Activated naive CD8-positive, alpha-beta T cell treated with anti-CD3 and anti-CD28 coated beads, Interleukin-2, amount 50 U/mL, for 16 hours (primary cell): ENCODE measurements at places on chromosomes 11 and 22.

- DNase-seq: no peak
Measured at GRCh38 chr11:64444838-64445441, 86.0 kb downstream of the RPS6KA4 start.

DNA sequence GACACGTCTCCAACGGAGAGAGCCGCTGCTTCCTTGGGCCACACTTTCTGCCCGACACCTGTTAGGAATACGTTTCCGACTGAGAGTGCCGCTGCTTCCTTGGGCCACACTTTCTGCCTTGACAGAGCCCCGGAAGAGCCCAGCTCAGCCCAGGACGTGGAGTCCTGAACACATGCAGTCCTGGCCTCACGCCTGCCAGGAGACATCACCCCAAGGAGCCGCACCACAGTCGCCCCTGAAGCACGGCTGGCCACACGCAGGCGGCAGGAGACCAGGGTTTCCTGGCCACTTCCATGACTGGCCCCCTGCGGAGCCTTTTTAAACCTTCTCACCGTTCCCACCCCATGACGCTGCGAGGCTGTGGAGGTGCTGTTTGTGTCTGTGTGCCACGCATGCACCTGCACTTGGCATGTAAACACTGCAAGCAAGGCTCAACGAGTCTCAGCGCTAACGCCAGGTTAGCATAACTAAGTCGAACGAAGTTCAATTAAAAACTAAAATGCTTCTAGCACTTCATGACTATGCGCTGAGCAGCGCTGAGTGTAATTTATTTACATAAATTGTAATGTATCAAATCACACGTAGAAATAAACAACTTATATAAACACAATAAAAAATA lies 8.8 kb downstream of the TOLLIP start:
- no peak for DNase-seq

- no peak for DNase-seq
Measured at GRCh38 chr11:8732748-8733241, 50.2 kb downstream of the RPL27A start.

GRCh38 chr22:49524362-49524761 lies 303.3 kb downstream of the BRD1 start:
- DNase-seq: no peak

- no peak for DNase-seq
Measured at GRCh38 chr11:43523632-43524031, 156.9 kb upstream of the HSD17B12 start.

GRCh38 chr11:3218483-3219280 lies at the start of gene MRGPRG:
MRGPRG (minus strand) TSS chr11:3218813; CDS start chr11:3218813, 0 bp downstream.
- DNase-seq: no peak

DNA sequence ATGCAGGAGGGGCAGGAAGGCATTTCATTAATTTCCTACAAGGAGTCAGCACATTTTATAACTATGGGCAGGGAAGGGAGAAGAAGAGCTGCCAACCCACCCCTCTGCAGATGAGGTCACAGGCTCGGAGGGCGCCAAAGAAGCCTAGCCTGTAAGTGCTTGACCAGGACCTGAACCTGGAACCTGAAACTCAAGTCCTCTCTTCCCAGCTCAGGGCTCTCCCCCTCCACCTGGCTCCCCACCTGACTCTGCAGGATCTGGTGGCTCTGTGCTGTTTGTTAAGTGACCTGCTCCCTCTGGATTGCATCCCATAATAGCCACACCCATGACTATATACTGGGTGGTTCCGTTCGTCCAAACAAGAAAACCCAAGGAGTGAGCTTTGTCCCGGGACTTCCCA lies 27.3 kb downstream of the SCGB1A1 start:
- no peak for DNase-seq

DNA sequence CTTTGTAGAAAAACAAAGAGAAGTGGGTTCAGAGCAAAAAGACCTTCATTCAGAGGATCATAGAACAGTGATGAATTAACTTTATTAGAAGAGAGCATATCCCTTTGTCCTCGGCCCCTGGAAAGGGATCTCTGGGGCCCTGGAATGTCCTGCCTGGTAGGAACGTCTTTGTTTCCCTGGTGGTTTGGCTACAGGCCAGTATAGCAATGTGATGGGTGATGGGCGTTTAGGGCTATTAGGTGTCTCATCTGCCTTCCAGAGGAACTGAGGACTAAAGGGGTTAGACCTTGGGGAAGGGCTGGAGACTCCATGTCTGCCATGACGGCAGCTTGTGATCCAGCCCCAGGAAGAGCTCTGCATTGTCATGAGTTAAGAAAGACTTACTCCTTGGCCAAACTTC lies 9.1 kb downstream of the APOL4 start:
- no peak for DNase-seq

GRCh38 chr11:279040-279965 lies 1.1 kb downstream of the NLRP6 start:
- no peak for DNase-seq

DNA sequence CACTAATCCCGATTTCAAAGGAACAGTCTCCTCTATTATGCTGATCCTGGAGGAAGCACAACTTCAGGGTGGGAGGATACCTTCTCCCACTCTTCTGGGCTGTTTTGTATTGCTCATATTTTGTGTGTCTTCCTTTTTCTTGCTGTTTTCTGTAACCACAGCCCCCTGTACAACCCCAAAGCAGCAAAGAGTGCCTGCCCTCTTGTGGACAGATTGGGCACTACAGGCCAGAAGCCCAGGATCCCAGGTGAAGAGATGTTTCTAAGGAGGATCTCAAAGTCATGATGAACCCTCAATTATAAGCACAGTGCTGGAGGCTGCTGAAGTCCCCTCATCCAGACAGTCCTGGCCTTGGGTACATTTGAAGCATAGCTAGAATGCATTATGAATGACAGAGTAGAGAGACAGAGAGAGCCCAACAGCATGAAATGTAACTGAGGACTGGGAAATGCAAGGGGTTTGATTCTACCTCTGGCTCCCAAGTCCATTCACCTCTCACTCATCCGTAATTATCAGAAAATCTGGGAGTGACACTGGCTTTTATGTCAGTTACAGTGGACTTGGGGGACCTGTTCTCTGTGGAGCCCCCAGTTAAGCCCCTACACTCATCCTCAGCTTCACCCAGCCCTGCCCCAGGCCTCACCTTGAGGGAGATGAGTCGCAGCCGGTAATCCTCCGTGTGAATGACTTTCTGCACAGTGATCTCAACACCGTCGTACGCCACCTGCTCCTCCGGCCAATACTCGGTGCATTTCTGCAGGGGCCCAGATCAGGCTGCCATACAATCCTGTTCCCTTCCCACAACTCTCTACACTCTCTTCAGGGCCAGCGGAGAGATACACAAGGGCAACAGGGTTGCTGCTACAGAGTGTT lies 6.2 kb upstream of the IGSF22 start:
- peak; percentile 43 for DNase-seq

- DNase-seq: no peak
Measured at GRCh38 chr11:34824425-34824824, 91.8 kb downstream of the APIP start.

DNA sequence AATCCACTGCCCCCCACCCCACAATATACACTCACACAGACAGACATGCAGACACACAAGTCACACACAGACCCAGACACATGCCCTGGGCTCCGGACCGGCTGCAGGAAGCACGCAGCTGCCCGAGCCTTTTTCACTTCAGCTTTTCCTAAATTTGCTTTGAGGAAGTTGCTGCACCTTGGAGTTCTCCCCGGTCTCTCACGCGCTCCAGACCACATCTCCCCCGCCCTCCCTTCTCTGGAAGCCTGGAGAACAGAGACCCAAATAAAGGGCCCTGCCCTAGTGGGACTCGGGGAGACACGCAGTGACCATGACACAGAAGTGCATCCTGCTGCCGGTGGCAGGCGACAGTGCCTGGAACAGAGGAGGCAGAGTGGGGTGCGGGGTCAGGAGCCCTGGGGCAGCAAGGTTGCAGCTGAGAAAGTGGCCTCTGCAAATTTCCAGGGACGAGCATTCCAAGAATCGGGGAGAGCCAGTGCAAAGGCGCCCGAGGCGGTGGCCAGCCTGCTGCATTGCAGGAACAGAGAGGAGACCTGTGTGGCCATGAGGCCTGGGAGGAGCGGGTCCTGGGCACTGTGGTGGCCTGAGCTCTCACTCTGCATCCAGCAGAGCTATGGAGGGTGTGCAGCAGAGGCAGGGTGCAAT lies 19.1 kb downstream of the RPL3 start:
- no peak for DNase-seq

- no peak for DNase-seq
Measured at GRCh38 chr11:6241316-6241715, 2.4 kb downstream of the CNGA4 start.

DNA sequence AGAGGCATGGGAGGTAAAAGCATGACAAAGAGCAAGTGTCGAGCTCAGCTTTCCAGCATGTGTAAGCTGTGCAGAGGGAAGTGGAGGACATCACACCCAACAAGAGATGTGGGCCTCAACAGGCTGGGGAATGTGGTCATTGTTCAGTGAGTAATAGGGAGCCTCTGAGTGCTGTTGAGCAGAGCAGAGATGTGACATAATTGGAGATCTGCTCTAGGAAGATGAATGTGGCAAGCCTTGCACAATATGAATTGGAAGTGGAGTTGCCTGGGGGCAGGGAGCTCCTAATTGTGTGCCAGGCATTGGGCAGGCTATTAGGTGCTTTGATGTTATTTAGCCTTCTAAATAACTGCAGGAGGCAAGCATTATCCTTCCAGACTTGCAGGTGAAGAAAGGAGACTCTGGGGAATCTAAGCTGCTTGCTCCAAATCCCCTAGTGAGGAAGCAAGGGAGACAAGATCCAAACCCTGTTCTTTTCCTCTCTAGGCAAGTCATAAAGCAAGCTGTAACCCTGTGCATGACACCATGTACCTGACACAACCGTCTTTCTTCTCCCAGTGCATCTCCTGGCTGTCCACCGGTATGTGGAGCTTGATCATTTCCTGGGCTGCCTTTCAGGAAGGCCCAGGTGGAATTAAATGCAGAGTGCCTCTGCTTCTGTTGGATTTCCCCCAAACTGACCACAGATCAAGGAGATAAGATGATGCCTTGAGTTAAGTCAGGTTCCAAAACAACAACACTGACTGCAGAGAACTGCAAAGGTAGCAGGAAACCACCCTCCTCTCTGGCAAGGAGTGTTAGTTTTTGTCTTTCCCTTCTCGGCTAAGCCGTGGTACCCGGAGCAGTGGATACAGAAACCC lies 221.4 kb downstream of the TENM4 start:
- DNase-seq: no peak

- DNase-seq: no peak
Measured at GRCh38 chr11:16154715-16155396, 201.5 kb downstream of the SOX6 start.

GRCh38 chr11:116641561-116642045 lies 131.2 kb downstream of the BUD13 start:
- DNase-seq: no peak

DNA sequence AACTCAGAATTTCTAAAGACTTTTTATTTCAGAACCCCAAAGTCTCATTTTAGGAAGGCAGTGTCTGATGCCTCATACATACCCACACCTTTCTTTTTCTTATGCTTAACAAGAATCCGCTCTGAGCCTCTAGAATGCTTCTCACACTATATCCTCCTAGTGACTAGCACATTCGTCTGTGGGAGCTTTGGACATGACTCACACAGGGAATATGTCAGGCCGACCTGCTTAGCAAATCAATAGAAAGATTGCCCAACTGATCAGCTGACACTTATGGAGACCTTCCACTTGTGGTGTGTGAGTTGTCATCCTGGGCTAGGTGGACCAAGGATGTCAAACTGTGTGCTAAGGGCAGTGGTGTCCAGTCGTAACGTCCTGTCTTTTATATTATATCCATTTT lies 129.9 kb upstream of the TTC12 start:
- DNase-seq: no peak

GRCh38 chr22:22534604-22535415 lies 14.7 kb upstream of the ZNF280A start:
- no peak for DNase-seq

DNA sequence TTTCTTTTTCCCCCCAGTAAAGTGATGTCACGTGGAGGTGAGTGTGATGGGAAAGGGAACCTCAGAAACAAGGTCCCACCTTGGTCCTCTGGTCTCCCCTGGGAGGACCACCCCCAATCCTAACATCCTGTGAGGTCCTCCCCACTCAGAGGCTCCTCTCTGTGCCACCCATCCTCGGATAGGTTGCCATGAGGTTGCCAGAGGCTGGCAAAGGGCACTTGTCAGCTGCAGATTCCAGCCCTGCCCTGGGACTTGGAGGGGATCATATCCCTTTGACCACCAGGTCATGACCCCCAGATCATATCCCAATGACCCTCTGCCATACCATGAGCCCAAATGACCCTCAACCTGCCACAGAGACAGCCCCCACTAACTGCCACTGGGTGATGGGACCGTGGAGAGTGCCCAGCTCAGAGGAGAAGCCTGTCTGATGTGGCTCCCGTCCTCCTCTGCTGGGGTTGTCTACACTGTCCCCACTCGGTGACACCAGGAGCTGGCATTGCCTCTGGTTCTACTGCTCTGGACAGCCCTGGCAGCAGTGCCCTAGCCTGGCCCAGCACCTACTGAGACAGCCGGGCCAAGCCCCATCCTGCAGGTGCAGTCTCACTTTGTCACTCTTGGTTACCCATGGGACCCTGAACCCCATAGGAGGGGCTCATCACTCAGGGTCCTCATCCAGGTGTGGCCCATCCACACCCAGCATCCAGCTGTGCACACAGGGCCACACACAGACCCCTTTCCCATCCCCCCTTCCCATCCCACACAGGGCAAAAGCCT lies 90.2 kb upstream of the KCNQ1OT1 start:
- no peak for DNase-seq

DNA sequence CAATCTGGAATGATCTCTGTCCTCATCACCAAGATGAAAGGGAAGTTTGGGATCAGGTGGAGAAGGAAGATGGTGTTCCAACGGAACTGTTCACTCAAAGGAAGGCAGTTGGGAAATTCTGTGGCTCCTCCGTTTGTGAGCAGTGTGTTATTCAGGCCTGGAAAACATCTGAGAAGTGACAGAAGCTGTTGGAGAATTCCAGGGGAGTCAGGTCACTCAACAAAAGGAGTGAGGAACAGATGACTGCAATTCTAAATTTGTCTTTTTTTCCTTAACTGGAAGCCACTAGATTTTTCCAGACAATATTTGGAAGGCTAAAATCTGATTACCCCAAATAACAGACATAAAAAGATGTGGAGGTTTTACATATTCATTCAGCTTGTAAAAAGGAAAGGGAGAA lies 107.8 kb downstream of the CD44 start:
- no peak for DNase-seq

- no peak for DNase-seq
Measured at GRCh38 chr11:129813231-129813791, 2.3 kb upstream of the TMEM45B start.
